Naive thymus-derived CD4-positive, alpha-beta T cell (primary cell): ENCODE measurements at places on chromosomes 7 and 10.

DNA sequence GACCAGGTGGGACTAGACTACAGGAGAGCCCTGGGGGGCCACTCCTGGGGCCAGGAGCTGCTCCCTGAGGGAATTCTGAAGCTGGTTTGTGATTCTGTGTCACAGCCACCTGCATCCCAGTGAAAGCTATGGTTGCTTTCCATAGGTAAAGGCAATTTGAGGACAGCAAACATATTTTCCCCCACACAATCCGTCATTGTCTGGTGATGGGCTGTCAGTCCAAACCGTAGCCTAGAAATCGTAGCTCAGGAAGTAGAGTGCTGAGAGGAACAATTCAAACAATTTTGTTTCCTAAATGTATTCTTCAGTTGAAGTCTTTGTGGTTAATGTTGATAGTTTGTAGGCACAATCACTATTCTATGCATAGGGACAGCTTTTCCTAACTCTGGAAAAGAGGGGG, 106.0 kb upstream of the INSYN2A start:
- no peaks in the 10 kb centered on the region for H3K27me3 ChIP-seq
- no peaks in the 10 kb centered on the region for H3K36me3 ChIP-seq
- H3K4me3 ChIP-seq = no peak overlapping the region
- H3K27ac ChIP-seq = no peak overlapping the region

- H3K27me3 ChIP-seq = no peaks in the 10 kb centered on the region
- no peak for DNase-seq
- H3K4me1 ChIP-seq = peaks cover 22% of the 10 kb centered on the region
- peak overlapping the region; percentile 0 for H3K27ac ChIP-seq
- no peaks in the 10 kb centered on the region for H3K36me3 ChIP-seq
Observed at GRCh38 chr7:128458956-128459355, 3.3 kb downstream of the HILPDA start.

DNA sequence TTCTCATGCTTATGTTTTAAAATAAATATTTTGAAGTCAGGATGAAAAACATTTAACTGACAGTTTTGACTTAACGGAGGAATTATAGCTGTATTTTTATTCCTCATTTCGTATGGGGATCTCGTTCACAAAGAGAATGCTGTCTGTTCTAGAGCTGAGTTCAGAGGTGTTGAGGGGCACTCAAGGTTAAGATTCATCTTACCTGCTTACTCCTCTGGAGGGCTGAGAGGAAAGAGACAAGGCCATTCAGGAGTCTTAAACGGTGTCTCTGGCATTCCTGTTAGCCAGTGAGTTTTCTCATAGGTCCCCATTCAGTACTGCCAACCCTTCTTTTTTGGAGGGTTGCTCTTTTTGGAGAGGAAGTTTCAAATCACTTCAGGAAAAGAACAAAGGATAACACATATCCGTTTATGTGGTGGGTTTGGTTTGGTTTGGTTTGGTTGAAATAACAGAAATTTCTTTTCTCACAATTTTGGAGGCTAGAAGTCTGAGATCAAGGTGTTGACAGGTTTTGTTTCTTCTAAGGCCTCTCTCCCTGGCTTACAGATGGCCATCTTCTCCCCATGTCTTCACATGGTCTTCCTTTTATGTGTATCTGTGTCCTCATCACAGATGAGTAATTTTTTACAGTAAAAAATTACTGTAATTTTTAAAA, 23.1 kb downstream of the CALHM2 start:
- H3K36me3 ChIP-seq = peaks cover 59% of the 10 kb centered on the region
- H3K4me1 ChIP-seq = peaks cover 18% of the 10 kb centered on the region
- H3K27ac ChIP-seq = no peak overlapping the region
- H3K4me3 ChIP-seq = no peak overlapping the region

DNA sequence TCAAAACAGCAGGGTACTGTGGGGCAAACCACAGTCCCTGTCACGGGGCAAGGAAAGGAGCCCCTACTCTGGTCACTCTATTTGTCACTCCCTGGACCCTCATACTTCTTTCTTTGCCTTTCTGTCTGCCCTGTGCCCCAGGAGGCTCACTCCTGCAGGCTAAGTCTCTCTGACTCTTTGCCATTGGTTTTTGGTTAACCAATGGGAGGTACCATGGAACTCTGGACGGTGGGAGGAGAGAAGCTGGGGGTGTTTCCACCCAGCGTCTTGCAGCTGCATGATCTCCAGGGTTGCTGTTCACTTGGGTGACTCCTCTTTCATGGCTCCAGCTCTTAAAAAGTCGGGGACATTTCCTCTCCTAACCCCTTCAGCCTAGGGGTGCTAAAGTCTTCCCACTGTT, 15.4 kb upstream of the EIF5AL1 start:
- H3K27ac ChIP-seq = no peak overlapping the region
- no peak for DNase-seq
- no peaks in the 10 kb centered on the region for H3K36me3 ChIP-seq
- no peaks in the 10 kb centered on the region for H3K27me3 ChIP-seq
- H3K4me1 ChIP-seq = no peaks in the 10 kb centered on the region

DNA sequence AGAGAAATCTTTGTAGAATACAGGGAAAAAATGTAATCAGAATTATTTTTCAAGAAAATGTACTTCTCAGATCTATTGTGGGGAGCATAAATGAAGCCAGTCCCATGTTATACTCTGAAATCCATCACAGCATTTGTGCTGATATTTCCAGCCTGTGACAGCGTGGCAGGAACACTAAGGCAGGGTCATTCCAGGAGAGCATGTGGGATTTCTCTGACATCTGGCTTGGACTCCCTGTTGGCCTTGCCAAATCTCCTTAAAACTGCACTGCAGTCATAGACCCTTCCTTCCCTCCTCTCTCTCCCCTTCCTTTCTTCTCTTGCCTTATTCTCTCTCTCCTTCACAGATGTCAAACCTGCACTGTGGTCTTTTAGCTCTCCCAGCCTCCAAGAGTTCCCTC, 6.5 kb upstream of the TSPAN13 start:
- no peaks in the 10 kb centered on the region for H3K27me3 ChIP-seq
- no peak overlapping the region for H3K4me3 ChIP-seq
- no peak overlapping the region for H3K27ac ChIP-seq
- no peak for DNase-seq

GRCh38 chr7:98240961-98241673, 10.9 kb downstream of the TECPR1 start:
- no peak for DNase-seq
- H3K4me3 ChIP-seq = no peak overlapping the region
- peaks cover 14% of the 10 kb centered on the region for H3K36me3 ChIP-seq

- peaks cover 27% of the 10 kb centered on the region for H3K36me3 ChIP-seq
- DNase-seq = no peak
- no peaks in the 10 kb centered on the region for H3K4me1 ChIP-seq
- no peak overlapping the region for H3K27ac ChIP-seq
Observed at GRCh38 chr7:98945852-98946251, 67.5 kb downstream of the TRRAP start.

- H3K4me3 ChIP-seq = no peak overlapping the region
- peaks cover 8% of the 10 kb centered on the region for H3K4me1 ChIP-seq
- H3K27ac ChIP-seq = peak overlapping the region; percentile 41
- no peaks in the 10 kb centered on the region for H3K27me3 ChIP-seq
Observed at GRCh38 chr10:61765176-61766087, 102.7 kb downstream of the CABCOCO1 start.

- H3K36me3 ChIP-seq = no peaks in the 10 kb centered on the region
- no peaks in the 10 kb centered on the region for H3K4me1 ChIP-seq
- H3K27ac ChIP-seq = no peak overlapping the region
- DNase-seq = peak; percentile 76
Observed at GRCh38 chr10:102072673-102073527, 7.8 kb downstream of the HPS6 start.

GRCh38 chr7:6615723-6616555, 529 bp downstream of the ZNF853 start:
- H3K27me3 ChIP-seq = no peaks in the 10 kb centered on the region
- no peaks in the 10 kb centered on the region for H3K36me3 ChIP-seq
- H3K27ac ChIP-seq = peak overlapping the region; percentile 46
- H3K4me1 ChIP-seq = peaks cover 15% of the 10 kb centered on the region
- H3K4me3 ChIP-seq = peak overlapping the region; percentile 41

DNA sequence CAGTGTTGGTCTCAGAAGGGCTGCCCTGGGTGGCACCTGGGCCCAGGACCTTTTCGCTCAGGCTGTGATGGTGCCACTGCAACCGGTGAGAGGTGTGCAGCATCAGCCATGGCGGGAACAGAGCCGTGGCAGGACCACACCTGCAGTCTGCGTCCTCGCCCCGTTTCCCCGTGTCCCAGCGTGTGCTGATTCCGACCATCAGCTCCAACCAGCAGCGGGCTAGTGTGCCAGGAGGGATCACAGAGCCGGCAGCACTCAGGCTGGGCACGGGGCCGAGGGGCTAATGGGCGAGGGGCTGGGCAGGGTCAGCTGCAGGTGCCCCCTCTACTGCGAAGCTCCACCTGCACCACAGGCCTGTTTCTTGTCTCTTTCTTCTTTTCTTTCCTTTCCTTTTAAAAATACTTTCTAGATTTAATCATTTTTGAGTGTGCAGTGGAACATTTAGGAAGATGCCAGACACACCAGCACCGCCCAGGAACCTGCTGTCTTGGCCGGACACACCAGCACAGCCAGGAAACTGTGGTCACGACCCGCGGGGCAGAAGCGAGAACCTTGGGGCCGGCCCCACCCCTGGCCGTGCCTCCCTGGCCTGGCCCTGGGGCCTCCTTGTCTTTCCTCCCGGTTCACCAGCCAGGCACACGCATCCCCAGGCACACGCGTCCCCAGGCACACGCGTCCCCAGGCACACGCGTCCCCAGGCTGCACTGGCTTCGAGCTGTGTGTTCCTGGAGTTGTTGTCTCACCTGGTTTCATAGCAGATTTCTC, 34.6 kb downstream of the ADGRA1 start:
- H3K36me3 ChIP-seq = no peaks in the 10 kb centered on the region
- H3K27me3 ChIP-seq = no peaks in the 10 kb centered on the region
- H3K27ac ChIP-seq = no peak overlapping the region
- no peak for DNase-seq
- no peak overlapping the region for H3K4me3 ChIP-seq

GRCh38 chr7:50068026-50068425, 25.0 kb downstream of the ZPBP start:
- no peaks in the 10 kb centered on the region for H3K36me3 ChIP-seq
- peak overlapping the region; percentile 69 for H3K27ac ChIP-seq
- DNase-seq = no peak

DNA sequence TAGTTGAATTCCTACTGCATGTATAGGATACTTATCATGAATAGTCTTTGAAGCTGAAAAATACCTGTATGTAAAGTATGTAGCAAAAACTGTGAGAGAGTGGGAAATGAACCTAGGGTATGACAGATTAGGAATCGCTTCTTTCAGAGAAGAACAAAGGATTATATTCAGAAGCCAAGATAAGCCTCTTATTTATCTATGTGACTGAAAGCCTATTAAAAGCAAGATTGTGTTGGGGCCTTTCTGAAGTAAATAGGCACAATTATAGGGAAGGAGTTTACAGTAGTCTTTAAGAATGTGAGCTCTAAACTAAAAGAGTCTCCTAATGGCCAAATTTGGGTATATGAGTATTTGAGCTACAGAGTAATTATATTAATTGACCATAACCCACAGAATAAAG, 102.1 kb downstream of the MTERF1 start:
- no peak overlapping the region for H3K27ac ChIP-seq
- H3K36me3 ChIP-seq = no peaks in the 10 kb centered on the region
- H3K4me1 ChIP-seq = no peaks in the 10 kb centered on the region
- DNase-seq = no peak
- no peaks in the 10 kb centered on the region for H3K27me3 ChIP-seq
- no peak overlapping the region for H3K4me3 ChIP-seq

- H3K27me3 ChIP-seq = no peaks in the 10 kb centered on the region
- H3K4me3 ChIP-seq = no peak overlapping the region
- DNase-seq = no peak
- no peaks in the 10 kb centered on the region for H3K36me3 ChIP-seq
Observed at GRCh38 chr10:119198438-119198837, 8.9 kb upstream of the GRK5 start.

GRCh38 chr10:10096898-10097297, 920.8 kb upstream of the CELF2 start:
- no peaks in the 10 kb centered on the region for H3K36me3 ChIP-seq
- DNase-seq = no peak
- no peak overlapping the region for H3K27ac ChIP-seq

DNA sequence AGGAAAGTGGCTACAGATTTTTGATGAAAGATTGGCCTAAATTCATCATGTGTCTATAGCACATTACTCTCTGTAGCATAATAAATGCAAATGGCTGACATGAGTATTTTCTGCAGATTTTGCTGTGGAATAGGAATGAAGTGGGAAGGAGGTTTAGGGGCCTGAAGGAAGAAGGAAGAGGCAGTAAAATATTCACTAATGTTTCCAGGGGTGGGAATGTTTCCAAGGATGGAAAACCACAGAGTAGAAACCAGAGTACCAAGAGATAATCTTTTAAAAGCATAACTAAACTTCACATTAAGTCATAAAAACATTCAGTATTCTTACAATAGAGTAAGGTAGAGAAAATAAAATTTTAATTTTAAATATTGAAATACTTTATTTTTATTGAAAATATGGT, 267.8 kb downstream of the BICC1 start:
- H3K4me3 ChIP-seq = no peak overlapping the region
- DNase-seq = no peak
- no peaks in the 10 kb centered on the region for H3K4me1 ChIP-seq

DNA sequence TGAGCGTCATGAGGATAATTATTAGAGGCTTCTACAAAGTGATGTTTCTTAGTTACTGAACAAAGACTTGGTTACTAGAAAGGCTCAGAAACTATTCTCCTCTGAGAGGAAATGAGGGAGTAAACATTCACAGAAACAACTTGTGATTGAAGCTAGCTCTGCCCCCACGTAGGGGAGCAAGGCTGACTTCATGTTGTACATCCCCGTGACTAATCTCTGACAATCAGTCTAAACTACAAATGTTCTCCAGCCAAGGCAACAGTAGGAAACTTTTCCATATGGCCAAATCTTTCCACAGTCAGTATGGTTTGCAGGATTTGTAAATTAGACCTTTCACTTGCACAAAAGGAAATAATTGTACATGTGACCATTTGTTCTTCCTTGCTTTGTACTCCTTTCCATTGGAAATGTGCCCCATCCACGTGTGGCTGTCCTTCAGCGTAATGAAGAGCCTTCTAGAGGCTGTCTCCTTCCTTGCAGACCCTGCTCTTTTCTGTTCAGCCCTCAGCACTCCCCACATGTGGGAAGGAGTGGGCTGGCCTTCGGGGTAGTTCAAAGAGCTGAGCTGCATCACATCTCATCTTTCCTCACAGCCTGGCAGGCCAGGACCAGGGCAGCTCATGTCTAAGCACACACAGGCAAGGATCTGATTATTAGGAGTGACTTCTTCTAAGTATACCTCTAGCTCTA, 93.5 kb downstream of the PCGF5 start:
- H3K27ac ChIP-seq = no peak overlapping the region
- H3K4me1 ChIP-seq = no peaks in the 10 kb centered on the region
- no peaks in the 10 kb centered on the region for H3K27me3 ChIP-seq
- no peak overlapping the region for H3K4me3 ChIP-seq
- DNase-seq = peak; percentile 12

- no peaks in the 10 kb centered on the region for H3K27me3 ChIP-seq
- H3K27ac ChIP-seq = peak overlapping the region; percentile 43
- no peaks in the 10 kb centered on the region for H3K36me3 ChIP-seq
- no peak for DNase-seq
Observed at GRCh38 chr10:72223743-72224101, 7.6 kb upstream of the ASCC1 start.

GRCh38 chr10:127612-128432, 7.4 kb upstream of the ZMYND11 start:
- peak overlapping the region; percentile 68 for H3K27ac ChIP-seq
- H3K27me3 ChIP-seq = no peaks in the 10 kb centered on the region
- H3K4me1 ChIP-seq = peaks cover 5% of the 10 kb centered on the region
- DNase-seq = peak; percentile 51
- peak overlapping the region; percentile 77 for H3K4me3 ChIP-seq

GRCh38 chr7:100825751-100826513, 1.4 kb downstream of the EPHB4 start:
- H3K36me3 ChIP-seq = no peaks in the 10 kb centered on the region
- H3K4me1 ChIP-seq = peaks cover 13% of the 10 kb centered on the region
- no peak overlapping the region for H3K4me3 ChIP-seq
- no peak overlapping the region for H3K27ac ChIP-seq
- no peak for DNase-seq
